ENCODE measurements at places on chromosomes 4 and X.

GRCh38 chr4:67871867-67872266 is 11.9 kb downstream of the TMPRSS11D start:
- DNase-seq, result no peak

GRCh38 chr4:153222707-153223426 is 18.6 kb downstream of the TRIM2 start:
- no peak for DNase-seq

DNA sequence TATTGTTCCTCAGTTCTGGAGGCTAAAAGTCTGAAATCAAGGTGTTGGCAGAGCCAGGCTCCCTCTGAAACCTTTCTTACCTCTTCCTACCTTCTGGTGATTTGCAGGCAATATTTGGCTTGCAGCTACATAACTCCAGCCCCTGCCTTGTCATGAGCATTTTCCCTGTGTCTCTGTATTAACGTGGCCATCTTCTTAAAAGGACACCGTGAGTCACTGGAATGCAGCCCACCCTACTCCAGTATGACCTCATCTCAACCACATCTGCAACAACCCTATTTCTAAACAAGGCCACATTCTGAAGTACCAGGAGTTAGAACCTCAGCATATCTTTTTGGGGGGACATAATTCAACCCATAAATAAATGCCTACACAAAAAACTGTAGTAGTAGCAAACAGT is 40.7 kb downstream of the FANCB start:
- no peak for DNase-seq

DNA sequence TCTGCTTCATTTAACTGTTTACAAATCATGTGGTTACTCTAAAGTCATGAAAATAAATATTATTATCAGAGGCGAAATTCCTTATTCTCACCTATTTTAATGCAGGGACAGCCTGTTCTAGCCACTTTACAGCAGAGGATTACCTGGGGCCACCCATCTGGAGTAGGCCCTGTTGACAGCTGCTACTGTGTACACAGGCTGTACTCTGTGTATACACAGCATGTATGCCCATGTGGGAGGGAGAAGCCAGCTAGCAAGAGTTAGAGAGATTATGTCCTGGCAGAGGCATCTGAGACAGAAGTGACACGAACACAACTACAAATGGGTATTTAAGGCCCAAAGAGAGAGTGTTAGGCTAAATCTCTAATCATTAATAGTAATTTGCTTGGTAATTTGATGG is 62.1 kb downstream of the GPRIN3 start:
- no peak for DNase-seq

DNA sequence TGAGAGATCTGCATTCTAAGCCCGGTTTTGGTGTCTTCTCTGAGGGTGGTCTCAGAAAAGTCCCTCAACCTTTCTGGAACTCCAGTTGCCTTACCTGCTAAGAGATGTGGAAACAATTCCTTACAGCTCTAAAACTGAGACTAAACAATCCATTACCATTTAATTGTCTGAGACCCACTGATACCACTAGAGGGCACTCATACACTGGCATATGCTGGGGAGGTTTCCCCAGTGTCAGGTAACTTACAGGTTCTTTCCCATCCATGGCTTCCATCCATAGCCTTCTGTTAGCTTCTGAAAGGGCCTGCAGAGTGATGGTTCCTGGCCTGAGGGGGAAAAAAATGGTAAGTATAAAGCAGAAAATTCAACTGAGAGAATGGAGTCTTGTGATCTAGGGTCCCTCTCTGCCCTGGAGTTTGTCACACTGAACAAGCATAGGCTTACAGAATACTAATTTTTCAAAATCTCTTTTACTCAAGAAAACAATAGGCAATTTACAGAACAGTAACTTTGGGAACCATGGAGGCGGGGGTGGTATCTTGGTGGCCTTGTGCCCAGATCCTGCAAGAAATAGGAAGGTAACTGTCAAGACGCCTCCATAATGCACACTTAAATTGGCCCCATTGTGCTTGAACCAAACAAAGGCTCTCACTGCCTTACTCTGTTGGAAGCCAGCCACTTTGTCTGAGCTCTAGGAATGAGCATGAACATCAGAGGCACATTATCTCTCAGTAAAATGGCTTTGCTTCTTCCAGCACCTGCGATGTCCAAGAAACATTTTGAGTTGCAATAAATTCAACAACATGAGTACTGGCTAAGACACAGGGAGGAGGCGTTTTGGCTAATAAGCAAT is 236.1 kb downstream of the OPHN1 start:
- no peak for DNase-seq

DNA sequence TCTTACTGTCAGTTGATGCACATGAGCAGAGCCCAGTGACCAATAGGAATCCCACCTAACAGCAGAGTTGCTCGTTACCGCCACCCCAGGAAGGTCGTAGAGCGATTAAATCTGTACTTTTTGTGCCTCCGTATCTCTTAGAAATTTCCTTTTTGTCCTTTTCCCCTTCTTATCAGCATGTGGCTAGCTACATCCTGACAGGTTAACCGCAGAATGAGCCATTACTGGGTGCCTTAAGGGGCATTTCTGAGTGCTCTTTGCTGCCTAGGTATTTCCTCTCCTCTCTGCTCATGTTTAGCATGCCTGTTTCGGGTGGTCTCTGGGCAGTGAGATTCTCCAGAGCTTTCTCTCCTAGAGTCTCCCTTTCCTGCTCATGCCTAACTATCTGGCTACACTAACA is 530.5 kb downstream of the FAM133A start:
- DNase-seq, result no peak

DNA sequence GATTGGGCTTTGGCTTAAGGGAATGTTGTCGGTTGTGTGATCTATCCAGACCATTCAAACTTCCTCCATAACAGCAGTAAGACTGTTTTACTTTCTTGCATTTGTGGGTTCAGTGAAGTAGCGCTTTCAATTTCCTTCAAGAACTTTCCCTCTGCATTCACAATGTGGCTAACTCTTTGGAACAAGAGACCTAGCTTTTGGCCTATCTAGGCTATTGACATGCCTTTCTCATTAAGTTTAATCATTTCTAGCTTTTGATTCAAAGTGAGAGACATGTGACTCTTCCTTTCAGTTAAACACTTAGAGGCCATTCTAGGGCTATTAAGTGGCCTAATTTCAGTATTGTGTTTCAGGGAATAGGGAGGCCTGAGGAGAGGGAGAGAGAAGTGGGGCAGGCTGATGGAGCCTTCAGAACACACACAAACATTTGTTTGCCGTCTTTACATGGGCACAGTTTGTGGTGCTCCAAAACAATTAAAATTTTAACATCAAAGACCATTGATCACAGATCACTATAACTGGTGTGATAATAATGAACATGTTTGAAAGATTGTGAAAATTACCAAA is 34.1 kb downstream of the ADH5 start:
- DNase-seq, result no peak

GRCh38 chr4:182840108-182840507 is 77.1 kb downstream of the DCTD start:
- DNase-seq, result no peak

DNA sequence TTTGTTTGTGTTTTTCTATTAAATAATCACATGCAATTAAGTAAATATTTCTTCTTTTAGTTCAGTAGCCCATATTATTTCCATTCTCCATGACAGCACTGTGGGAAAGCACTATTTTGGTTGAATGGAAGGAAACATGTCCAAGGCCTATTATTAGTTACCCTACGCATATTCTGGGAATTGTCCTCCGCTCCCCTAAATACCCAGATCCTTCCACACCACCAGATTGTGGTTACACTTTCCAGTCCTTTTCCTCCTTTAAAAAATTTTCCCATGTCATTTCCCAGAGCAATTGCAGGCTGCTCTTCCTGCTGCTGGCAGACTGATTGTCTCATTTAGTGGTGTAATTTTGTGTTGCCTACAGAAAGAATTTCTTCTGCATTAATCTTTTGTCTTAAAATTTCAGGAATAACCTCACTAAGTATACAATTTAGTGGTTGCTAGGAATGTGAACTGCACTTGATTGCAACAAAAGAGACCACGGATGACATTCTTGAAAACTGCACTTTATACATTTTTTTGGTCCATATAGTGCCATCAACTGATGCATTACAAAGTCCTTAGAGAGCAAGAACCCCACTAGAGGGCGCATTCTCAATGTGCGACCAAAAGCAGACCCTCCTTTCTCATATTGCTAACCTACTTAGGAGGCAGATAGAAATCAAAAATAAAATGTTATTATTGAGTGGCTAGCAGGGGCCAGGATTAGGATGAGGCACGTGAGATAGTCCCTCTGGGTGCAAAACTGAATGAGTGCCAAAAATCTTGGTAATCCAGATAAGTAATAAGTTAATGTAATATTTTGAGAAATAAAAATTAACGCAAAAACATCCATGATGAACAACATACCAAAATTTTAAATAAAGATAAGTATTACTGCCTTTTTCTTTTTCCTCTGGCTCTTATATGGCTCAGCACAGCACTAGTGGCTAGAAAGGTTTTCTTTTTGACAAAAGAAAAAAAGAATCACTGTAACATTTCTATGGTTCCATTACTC is 98.8 kb upstream of the IQCM start:
- no peak for DNase-seq
